ENCODE measurements at places on chromosomes 1 and 21. TPM values are rescaled to one million over a fixed set of nuclear protein-coding genes. Genes with fewer than 3 reads are reported as not detected.

PTPN22 gene
- 9.1 TPM for total RNA-seq

C1orf94 gene
- total RNA-seq, result not detected

THEM5 gene
- total RNA-seq, result not detected

NBPF9 gene
- total RNA-seq, result 13.8 TPM

HOOK1 gene
- 20.6 TPM for total RNA-seq

SLC35F3 gene
- not detected for total RNA-seq

CACYBP gene
- total RNA-seq, result 32.9 TPM

KISS1 gene
- not detected for total RNA-seq

HPDL gene
- 7.8 TPM for total RNA-seq

KRTAP12-4 gene
- total RNA-seq, result not detected

IL19 gene
- not detected for total RNA-seq

ARHGEF16 gene
- 128 TPM for total RNA-seq

DNA sequence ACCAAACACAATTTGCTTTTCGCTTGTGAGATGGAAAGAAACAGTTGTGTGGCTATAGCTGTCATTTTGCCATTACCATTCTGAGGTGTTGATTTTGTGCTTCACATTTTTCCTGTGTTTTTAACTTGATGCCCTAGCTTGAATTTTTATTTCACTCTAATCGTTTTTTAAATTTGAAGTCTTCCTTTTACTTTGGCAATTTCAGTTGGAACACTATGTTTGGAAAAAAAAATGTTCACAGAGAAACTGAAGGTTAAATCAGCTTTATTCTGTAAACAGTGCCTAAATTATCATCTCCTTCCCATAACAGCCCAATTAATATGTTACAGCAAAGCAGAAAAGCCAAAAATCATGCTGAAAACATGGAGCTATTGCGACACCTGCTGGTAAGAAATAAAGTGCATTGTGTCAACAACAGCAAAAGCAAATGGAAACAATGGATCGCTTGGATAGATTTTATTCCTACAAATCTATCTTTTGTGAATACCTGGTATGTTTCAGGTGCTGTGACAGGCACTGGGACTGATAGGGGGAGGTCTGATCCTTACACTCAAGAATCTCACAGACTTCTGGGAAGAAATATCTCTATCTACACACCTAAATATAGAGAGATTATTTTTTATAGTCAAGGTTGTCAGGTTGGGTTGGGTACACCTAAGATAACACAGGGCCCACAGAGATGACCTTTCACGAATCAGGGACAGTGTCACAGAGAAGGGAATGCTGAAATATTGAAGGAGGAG lies 16.2 kb upstream of the ERICH3 start:
- peak; percentile 15 for DNase-seq

GRCh38 chr21:46098303-46099141 lies 610 bp downstream of the COL6A2 start:
- peak; percentile 10 for DNase-seq

DNA sequence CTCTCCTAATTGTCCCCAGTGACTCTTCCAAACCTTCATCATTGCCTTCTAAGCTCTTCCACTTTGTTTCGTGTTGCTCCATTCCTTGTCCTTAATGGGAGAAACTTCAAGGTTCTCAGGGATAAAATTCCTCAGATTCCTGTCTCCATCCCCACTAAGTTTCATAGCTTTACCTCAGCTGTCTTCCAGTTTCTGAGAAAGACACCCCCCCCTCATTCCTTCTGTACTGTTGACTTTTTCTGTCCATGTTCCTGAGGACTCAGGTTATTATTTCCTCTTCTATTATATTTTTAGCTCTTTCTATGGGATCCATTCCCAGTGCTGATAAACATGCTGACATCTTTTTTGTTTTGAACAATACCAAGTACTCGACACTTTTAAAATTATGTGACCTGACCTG lies 215.3 kb upstream of the PTGFR start:
- no peak for DNase-seq

DNA sequence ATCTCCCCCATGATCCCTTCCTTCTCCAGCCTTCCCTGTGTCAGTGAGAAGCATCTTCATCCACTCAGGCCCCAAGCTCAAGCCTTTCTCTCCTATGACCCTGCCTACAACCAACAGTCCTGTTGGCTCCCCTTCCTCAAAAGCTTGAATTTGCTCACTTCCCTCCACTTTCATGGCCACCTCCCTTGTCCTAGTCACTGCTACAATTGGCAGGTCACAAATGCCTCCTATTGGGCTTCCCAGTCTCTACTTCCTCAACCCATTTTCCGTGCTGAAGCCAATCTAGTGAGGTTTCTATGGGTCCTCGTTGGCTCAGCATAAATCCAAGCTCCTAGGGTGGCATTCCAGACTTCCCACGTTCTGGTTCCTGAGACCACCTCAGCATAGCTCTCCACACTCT lies 40.2 kb upstream of the SLC6A9 start:
- DNase-seq, result no peak

DNA sequence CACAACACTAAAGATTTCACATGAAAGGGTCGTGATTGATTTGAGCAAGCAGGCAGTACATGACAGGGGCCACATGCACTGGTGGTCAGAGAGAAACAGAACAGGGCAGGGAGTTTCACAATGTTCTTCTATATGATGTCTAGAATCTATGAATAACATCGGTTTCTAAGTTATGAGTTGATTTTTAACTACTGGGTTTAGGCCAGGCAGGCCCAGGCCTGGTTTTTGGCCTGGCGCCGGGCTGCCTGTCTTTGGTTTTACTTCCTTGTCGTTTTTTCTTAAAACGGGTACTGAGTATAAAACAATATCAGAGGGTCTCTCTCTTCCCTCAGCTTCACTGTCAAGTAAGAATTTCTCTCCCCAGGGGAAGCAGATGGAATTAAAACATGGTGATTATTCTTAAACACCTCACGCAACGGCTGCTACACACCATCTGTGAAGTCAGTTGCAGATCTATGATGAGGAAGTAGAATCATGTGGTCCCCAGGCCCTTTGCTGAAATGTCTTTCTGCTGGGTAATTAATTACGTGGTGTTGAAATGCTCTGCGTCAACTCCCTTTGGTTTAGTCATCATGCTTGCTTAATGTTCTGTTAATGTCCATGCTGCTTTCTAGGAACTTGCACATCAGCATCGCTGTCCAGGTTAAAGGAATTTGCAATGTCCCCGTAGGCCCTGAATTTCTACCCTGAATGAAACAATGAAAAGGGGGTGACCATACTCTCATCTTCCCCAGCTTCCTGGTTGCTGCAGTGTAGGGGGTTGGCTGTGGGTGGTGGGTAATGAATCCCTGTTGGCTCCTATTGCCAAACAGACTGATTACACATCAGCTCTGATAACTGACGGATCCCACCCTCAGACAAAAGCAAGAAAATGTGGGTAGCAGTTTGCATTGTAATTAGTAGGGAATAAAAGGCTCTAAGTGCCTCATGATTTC lies 70.3 kb downstream of the SERINC2 start:
- peak; percentile 50 for DNase-seq

- peak; percentile 84 for DNase-seq
Observed at GRCh38 chr1:40818264-40818961, 34.8 kb downstream of the KCNQ4 start.

GRCh38 chr1:186492531-186493291 lies 31.8 kb upstream of the PDC start:
- DNase-seq, result no peak

- no peak for DNase-seq
Observed at GRCh38 chr21:42002421-42002958, 7.7 kb downstream of the ZBTB21 start.

GRCh38 chr1:243814718-243815117 lies 35.3 kb downstream of the AKT3 start:
- DNase-seq, result no peak

DNA sequence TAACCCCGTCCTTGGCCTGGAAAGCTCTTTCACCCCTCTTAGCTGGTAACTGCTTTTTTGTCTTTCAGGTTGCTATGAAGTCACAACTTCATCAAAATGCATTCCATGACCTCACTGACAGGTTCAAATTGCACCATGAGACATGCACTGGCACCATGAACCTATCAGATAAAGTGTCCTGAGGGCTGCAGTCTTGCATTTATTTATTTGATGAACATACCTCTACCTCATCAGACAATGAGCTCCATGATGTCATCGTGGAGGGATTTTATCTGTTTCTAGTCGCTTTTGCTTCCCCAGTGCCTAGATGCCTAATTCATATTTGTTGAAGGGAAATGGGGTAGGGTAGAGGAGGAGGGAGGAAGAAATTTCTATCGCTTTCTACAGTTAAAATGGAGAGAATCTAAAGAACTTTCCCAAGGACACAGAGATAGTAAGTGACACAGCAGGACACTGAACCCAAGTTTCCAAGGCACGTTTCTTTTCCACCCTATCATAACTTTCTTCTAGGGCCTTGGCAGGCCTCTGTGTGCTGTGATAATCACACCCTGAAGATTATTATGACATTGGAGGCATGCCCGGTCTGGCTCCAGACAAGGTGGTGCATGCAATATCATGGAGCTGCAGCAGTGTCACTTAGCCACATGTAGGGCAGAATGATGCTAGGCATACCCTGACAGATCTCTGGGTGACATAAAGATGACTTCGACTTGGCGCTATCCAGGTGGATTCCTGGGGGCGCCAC lies 69.5 kb downstream of the CD58 start:
- peak; percentile 52 for DNase-seq

GRCh38 chr1:58996341-58997059 lies 212.7 kb upstream of the JUN start:
- DNase-seq, result no peak

DNA sequence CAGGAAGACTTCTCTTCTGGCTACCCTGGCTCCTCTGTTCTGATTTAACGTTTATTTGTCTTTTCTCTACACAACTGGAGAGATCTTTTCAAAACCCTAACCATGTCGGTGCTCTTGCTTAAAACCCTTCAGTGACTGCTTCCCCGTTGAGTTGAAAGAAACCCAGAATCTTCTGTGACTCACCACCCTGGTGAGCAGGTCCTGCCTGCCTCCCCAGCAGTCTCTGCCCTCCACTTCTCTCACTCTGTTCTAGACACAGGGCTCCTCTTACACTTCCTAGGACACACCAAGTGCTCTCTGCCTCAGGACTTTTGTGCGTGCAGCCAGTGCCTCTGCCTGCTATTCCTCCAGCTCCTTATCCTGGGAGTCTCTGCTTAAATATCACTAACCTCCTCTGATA lies 131.4 kb downstream of the IER5 start:
- DNase-seq, result no peak

GRCh38 chr1:27413004-27413403 lies 20.6 kb downstream of the GPR3 start:
- no peak for DNase-seq

DNA sequence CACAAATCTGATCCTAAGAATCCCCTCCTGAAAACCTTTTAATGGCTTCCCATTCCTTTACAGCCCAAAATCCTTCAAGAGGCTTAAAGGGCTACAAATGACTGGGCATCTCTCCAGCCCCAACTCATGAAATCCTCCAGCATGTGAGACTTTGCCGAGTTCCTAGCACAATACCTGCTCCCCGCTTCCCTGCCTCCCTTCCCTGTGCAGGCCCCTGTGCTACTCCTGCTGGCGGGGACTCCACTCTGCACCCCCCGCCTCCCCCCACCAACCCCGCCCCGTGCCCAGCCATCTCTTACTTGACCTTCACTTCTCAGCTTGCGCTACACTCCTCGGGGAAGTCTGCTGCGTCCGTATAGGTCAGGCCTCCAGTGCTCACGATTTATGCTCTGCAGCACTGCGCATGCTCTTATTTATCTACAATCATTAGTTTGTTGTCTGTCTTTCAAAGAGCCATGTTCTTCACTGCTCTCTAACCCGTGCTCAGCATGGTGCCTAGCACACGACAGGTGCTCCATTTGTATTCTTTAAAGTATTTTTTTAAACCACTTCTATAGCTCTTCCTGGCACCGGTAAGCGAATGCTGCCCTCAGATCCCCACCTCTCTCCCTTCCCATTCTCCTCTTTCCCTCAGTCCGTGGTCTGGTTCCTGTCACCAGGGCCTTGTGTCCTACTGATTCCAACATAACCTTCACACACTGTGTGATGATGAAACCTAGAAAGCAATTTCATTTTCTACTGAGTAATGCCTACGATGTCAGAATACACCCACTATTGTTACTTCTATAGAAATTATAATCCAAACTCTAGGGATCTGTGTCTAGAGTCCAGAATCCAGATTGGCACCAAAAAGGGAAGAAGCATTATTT lies 37.5 kb upstream of the PLA2G2C start:
- DNase-seq, result no peak

DNA sequence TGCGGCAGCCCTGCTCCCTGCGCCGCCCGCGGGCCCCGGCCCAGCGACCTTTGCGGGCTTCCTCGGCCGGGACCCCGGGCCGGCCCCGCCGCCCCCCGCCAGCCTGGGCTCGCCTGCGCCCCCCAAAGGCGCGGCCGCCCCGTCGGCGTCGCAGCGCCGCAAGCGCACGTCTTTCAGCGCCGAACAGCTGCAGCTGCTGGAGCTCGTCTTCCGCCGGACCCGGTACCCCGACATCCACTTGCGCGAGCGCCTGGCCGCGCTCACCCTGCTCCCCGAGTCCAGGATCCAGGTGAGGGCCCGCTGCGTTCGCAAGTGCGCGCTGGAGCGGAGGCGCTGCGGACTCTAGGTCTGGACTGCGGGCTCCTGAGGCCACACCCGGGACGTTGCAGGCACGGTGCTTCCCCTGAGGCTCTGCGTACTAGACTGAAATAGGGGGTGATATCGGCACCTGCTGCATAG lies 351 bp downstream of the MIXL1 start:
- peak; percentile 60 for DNase-seq

DNA sequence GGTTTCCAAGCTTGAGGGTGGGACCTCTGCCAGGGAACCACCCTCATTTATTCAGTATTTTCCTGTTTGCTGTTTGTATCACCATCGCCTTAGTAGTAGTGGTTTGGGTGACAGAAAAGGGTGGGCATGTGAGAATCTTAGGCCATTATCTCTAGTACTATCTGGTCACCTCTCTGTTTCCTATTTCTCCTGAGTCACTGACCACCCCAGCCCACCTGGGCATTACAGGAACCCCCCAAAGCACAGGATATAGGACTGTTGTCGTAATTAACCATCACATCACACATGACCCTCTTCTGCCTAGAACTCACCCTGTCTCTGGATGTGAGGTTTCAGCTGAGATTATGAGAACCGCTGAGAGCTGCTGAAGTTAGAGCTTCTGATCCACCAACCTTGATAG lies 60.4 kb downstream of the IL23R start:
- DNase-seq, result no peak

- no peak for DNase-seq
Observed at GRCh38 chr1:99952522-99952921, 17.3 kb upstream of the SLC35A3 start.

DNA sequence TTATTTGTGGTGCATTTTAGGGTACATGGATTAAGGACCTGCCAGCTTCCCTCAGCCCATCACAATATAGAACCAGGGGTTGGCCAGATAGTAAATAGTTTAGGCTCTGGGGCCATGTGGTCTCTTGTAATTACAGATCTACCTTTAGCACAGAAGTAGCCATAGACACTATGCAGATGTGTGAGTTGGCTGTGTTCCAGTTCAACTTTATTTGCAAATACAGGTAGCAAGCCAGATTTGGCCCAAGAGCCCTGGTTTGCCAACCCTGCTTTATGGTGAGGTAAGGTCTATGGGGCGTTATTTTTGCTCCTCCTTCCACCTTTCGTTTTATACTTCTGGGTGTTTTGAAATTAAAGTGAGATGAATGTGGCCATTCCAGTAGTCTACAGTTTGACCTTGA lies 48.7 kb downstream of the MRPS6 start:
- DNase-seq, result peak; percentile 28

- no peak for DNase-seq
Observed at GRCh38 chr1:33348676-33349080, 27.8 kb upstream of the A3GALT2 start.
